Activated T-cell treated with anti-CD3 and anti-CD28 coated beads for 24 hours (primary cell): ENCODE measurements at places on chromosomes 5 and 9.
A peak's percentile ranks its signal among the peaks of the same experiment; 100 is the strongest.

DNA sequence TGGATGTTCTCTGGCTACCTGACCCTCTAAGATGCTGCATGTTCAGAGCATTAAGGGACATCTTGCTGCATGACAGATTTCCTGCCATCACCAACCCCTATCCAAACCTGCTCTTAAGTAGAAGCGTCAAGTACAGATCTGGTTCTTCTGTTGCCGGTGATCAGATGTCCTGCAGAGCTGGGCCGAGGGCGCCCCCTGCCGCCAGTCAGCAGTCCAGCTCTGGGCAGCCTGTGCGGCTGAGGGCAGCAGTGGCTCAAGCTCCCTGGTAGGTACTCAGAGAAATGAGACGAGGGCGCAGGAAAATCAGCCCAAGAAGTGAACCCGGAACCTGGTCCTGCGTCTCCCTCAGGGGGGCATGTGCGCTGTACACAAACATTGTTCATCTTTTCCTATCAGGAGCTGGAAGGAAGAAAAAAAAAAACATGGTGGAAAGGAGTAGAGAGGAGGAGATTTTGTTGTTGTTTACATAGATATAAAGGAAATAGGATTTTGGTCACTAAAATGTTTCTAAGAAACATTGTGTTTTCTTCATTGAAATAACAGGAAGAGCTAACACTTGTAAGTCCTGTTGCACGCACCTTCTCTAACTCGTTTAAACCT, 95.8 kb downstream of the CFAP90 start:
- DNase-seq, result peak; percentile 8

GRCh38 chr9:114482593-114482992, 22.7 kb downstream of the WHRN start:
- no peak for DNase-seq

GRCh38 chr9:134837529-134837928, 43.1 kb upstream of the FCN2 start:
- DNase-seq, result no peak

DNA sequence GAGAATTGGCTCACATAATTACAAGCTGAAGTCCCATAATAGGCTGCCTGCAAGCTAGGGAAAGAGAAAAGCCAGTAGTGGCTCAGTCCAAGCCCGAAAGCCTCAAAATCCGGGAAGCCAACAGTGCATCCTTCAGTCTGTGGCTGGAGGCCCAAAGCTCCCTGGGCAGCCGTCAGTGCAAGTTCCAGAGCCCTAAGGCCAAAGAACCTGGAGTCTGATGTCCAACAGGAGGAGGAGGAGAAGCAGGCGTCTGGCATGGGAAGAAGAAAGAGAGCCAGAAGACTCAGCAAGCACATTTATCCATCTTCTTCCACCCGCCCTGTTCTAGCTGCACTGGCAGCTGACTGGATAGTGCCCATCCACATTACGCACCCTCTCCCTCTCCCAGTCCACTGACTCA, 213.4 kb downstream of the GAS1 start:
- DNase-seq, result no peak

DNA sequence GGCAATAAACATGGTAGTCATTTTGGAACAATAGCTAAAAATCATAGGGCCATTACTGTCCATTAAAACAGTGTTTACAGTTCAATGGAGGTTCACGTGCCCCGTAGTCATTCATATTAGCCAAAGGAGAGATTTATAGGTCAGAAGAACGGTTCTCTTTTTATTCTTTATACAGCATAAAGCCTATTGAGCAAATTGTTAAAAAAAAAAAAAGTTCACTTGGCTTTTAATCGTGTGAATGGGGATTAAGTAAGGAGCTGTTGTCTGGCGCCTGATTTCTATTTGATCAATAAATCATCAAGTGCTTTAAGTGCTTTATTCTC, 69.1 kb upstream of the TBCA start:
- no peak for DNase-seq

DNA sequence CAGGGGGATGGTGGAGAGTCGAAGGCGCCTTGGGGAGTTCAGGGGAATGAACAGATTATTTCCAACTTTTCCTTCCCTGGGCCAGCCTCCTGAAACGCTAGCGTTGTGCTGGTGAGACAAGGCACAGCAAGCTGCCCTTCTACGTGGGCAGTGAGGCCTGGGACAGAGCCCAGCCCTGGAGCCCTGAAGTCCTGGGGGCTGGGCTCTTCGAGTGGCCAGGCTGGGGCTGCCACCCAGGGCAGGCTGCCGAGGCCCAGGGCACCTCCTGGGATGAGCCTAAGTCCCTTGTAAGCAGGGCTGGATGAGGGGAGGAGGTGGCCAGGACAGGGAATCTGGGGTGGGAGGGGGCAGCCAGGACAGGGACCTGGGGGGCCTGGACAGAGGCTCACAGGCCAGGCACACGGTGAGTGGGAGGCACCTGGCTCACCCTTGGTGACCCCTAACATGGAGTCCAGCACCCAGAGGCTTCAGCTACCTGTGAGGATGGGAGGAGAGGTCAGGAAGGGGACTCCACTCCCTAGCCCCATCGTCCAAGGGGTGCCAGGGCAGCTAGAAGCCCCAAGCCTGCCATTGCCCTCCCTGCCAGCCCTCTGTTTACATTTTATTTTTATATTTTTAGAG, 1.3 kb upstream of the LCN12 start:
- no peak for DNase-seq

- DNase-seq, result no peak
These were observed 19.0 kb downstream of the GLRX start for GRCh38 chr5:95803271-95804148.

DNA sequence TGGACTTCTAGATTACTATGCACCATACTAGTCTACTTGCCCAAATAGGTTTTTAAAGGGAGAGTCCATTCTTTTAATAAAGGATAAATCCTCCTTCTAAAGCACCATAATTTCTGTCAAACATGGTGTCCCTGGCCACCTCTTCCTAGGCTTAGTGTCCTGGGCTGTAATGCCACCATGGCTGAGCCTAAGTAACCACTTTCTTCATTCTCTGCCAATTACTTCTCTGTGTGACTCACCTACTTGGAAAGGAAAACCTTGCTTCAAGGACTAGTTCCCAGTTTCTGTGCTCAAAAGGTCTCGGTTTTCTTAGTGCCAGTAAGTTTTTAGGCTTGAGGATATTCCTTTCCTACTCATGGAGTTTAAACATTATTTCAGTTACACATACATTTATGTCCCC, 273.4 kb downstream of the DENND1A start:
- no peak for DNase-seq
